Psoas muscle (tissue), 8 donors: ENCODE measurements at places on chromosomes 6 and 20. TPM values are rescaled to one million over a fixed set of nuclear protein-coding genes. Genes with fewer than 3 reads are reported as not detected.

The LGSN gene
- polyA plus RNA-seq = not detected

The EYS gene
- not detected for polyA plus RNA-seq

The SLC22A23 gene
- 7.8 TPM for polyA plus RNA-seq

The OR12D3 gene
- polyA plus RNA-seq = not detected

The HLA-DQA1 gene
- 5.9 TPM for polyA plus RNA-seq

The NFYA gene
- 14.2 TPM for polyA plus RNA-seq

The ARFGEF3 gene
- 0.22 TPM for polyA plus RNA-seq

The MBOAT1 gene
- polyA plus RNA-seq = 0.52 TPM

The ARHGAP18 gene
- 6.0 TPM for polyA plus RNA-seq

The UNC5CL gene
- 0.18 TPM for polyA plus RNA-seq

The PTCRA gene
- not detected for polyA plus RNA-seq

The RNF8 gene
- 28.5 TPM for polyA plus RNA-seq

The CD40 gene
- polyA plus RNA-seq = 5.0 TPM

The SOX18 gene
- polyA plus RNA-seq = 6.5 TPM

The DAAM2 gene
- 31.4 TPM for polyA plus RNA-seq

The NHLRC1 gene
- 3.2 TPM for polyA plus RNA-seq

The TAP1 gene
- 15.2 TPM for polyA plus RNA-seq

The MUC22 gene
- 0.04 TPM for polyA plus RNA-seq

The PRL gene
- polyA plus RNA-seq = not detected

The PTK6 gene
- polyA plus RNA-seq = 0.04 TPM

The SLC17A9 gene
- 0.59 TPM for polyA plus RNA-seq

The C6orf58 gene
- polyA plus RNA-seq = not detected

The GABRR1 gene
- polyA plus RNA-seq = 0.04 TPM

The EEF1A2 gene
- polyA plus RNA-seq = 952 TPM

The FILIP1 gene
- 20.1 TPM for polyA plus RNA-seq

The BMP7 gene
- polyA plus RNA-seq = 0.03 TPM

The COL19A1 gene
- 0.01 TPM for polyA plus RNA-seq

The ZNF335 gene
- 7.2 TPM for polyA plus RNA-seq

The ABHD16B gene
- polyA plus RNA-seq = 0.34 TPM

The TOMM6 gene
- 305 TPM for polyA plus RNA-seq

The STMND1 gene
- not detected for polyA plus RNA-seq

The TGM3 gene
- polyA plus RNA-seq = 0.14 TPM

The RCAN2 gene
- polyA plus RNA-seq = 15.8 TPM

The PHACTR1 gene
- polyA plus RNA-seq = 0.55 TPM

The HSPA1B gene
- polyA plus RNA-seq = 104 TPM

The MDN1 gene
- polyA plus RNA-seq = 7.5 TPM

The MUCL3 gene
- not detected for polyA plus RNA-seq

The METTL24 gene
- 0.04 TPM for polyA plus RNA-seq

The RAB23 gene
- polyA plus RNA-seq = 3.9 TPM

The RGS17 gene
- not detected for polyA plus RNA-seq

The GPR6 gene
- polyA plus RNA-seq = not detected

The TSHZ2 gene
- 0.39 TPM for polyA plus RNA-seq

The RAB44 gene
- not detected for polyA plus RNA-seq

The SLC22A16 gene
- not detected for polyA plus RNA-seq

The SLCO4A1 gene
- 9.8 TPM for polyA plus RNA-seq

The SLC17A2 gene
- not detected for polyA plus RNA-seq

The RIPOR2 gene
- polyA plus RNA-seq = 12.9 TPM
